ENCODE measurements at places on chromosomes 1 and 21.
A peak's percentile ranks its signal among the peaks of the same experiment; 100 is the strongest.

- no peak for DNase-seq
- peaks cover 10% of the 10 kb centered on the region for H3K4me1 ChIP-seq
- no peak overlapping the region for H3K4me3 ChIP-seq
- no peaks in the 10 kb centered on the region for H3K27me3 ChIP-seq
- peaks cover 45% of the 10 kb centered on the region for H3K36me3 ChIP-seq
- H3K27ac ChIP-seq = no peak overlapping the region
Measured at GRCh38 chr1:51385776-51386175, 55.4 kb upstream of the TTC39A start.

DNA sequence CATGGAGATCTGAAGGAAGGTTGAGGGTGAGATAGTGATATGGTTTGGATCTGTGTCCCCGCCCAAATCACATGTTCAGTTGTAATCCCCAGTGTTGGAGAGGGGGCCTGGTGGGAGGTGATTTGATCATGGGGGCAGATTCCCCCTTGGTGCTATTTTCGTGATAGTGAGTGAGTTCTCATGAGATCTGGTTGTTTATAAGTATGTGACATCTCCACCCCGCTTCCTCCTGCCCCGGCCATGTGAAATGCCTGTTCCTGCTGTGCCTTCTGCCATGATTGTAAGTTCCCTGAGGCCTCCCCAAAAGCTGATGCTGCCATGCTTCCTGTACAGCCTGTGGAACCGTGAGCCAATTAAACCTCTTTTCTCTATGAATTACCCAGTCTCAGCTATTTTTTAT, 451.9 kb upstream of the VAMP3 start:
- no peak overlapping the region for H3K4me3 ChIP-seq
- no peak for DNase-seq
- peaks cover 8% of the 10 kb centered on the region for H3K4me1 ChIP-seq
- no peaks in the 10 kb centered on the region for H3K27me3 ChIP-seq
- no peak overlapping the region for H3K27ac ChIP-seq

GRCh38 chr1:30677471-30677870, 45.9 kb downstream of the MATN1 start:
- peak; percentile 29 for DNase-seq
- H3K36me3 ChIP-seq = peaks cover 3% of the 10 kb centered on the region
- H3K4me1 ChIP-seq = peaks cover 9% of the 10 kb centered on the region
- H3K4me3 ChIP-seq = no peak overlapping the region
- H3K27ac ChIP-seq = no peak overlapping the region
- peaks cover 17% of the 10 kb centered on the region for H3K27me3 ChIP-seq

DNA sequence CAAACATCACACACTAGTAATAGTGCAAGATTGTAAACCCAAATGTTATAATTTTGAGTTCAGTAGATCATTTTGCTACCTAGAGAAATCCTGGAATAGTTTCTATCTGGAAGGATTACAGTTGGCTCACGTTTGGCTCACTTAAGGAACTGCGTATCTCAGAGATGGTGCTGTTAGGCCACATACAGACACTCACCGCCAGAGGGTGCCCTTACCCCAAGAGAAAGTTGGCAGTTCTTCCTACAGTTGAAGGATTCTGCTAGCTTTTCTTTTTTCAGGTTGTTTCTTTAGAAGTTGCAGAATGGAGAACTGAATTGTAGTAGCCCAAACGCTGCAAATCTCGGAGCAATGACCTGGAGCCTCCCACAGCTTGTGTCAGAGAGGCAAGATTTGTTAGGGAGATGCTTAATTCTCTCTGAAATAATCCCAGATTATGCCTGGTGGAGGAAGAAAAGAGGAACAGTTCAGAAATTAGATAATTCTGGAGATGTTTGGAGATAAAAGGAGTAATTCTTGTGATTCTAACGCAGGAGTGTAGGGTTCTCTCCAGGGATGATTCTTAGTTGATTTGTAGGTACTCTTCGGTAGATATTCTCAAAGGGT, 87.9 kb upstream of the PAPPA2 start:
- no peaks in the 10 kb centered on the region for H3K4me1 ChIP-seq
- no peak overlapping the region for H3K4me3 ChIP-seq
- no peak for DNase-seq
- no peaks in the 10 kb centered on the region for H3K36me3 ChIP-seq
- peaks cover 12% of the 10 kb centered on the region for H3K27me3 ChIP-seq
- no peak overlapping the region for H3K27ac ChIP-seq

DNA sequence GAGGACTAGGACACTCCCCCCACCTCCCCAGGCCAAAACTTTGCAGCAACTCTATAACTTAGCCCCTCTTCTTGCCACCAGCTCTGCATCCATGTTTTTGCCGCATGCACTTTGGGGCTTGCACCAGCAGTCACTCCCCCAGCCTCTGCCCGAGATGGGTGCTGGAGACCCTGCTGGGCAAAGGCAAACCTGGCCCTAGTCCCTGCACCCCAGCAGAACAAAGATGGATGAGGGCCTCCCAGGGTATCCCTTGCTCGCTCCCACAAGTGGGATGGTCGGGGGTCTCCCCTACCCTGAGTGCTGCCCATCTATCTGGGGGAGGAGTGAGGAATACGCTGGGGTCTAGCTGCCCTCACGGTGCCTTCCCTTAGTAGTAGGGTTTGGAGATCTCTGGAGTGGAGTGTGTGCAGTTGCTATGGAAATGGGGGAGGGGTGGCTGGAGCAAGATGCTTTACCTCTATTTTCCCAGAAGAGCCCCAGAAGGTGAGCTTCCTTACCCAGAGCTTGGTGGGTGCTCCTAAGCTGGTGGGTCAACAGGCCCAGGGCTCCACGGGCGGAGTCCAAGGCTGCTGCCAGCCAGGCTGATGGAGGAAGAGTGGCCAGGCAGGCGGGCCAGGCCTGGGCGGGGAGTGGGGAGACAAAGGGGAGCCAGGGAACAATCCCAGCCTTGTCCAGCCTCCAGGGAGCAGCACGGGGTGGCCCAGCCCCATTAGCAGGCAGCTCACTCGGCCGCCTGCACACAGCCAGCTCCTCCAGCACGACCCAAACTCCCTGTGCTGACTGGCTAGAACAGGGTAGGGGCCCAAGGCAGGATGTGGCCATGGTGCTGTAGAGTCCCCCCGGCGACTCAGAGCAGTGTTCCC, at the start of gene PAQR6:
PAQR6 (minus strand) TSS at position 597 of the 863 bp plus-strand sequence. CDS start 1,325 bp downstream, outside the sequence.
- H3K4me3 ChIP-seq = no peak within 1 kb of the TSS
- no peak for DNase-seq
- peak within 1 kb of the TSS; percentile 12 for H3K27ac ChIP-seq
- H3K4me1 ChIP-seq = no peaks in the 10 kb centered on the region
- no peaks in the 10 kb centered on the region for H3K27me3 ChIP-seq
